ENCODE measurements at places on chromosomes 1 and 21.

DNA sequence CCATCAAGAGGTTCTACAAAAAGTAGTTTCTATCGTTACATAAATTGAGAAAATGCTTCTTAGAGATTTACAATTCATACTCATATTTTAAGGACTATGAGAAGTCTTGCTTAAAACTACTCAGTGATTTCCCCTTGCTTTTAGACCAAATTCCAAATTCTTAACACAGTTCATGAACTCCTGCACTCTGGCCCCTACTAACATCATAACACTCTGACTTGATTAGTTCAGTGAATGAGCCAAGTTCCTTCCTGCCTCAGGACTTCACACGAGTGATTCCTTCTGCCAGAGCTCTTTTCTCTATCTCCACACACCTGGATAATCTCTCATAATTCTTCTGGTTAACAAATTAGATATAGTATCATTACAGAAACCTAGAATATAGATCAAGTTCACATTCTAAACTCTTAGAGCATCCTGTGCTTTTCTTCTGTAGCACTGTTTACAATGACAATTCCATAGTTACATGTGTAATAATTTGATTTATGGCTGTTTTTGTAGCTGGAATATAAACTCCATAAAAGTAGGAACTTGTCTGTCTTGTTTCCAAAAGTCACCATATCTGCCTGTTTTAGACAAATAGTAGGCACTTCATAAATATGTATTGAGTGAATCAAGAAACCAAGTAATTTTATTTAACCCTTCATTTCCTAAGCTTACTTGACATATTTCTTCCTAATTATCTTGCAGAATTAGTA is 59.9 kb downstream of the NUF2 start:
- no peaks in the 10 kb centered on the region for H3K36me3 ChIP-seq
- ATAC-seq = no peak
- H3K27ac ChIP-seq = no peak overlapping the region
- H3K4me3 ChIP-seq = no peak overlapping the region
- H3K27me3 ChIP-seq = peaks cover 7% of the 10 kb centered on the region
- H3K4me1 ChIP-seq = no peaks in the 10 kb centered on the region

DNA sequence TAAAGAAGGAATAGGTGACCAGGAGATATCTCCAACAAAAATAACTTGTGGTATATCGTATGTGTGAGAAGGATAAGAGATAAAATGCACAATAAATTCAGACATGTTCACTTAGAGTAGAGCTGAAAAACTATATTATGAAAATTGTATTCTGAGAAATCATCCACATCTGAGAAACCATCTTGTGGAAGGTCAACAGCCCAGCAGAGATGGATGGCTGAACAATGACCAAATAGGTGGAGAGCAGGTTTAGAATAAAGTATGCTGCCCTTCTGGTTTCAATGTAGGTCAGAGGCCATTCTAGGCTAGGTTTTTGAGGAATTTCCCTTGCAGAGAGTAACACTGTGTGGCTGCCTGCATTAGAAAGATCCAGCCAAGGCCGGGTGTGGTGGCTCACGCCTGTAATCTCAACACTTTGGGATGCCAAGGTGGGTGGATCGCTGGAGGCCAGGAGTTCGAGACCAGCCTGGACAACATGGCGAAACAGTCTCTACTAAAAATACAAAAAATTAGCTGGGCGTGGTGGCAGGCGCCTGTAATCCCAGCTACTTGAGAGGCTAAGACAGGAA is 8.8 kb upstream of the UAP1 start:
- no peak overlapping the region for H3K4me3 ChIP-seq
- no peaks in the 10 kb centered on the region for H3K36me3 ChIP-seq
- H3K27ac ChIP-seq = no peak overlapping the region
- ATAC-seq = no peak

DNA sequence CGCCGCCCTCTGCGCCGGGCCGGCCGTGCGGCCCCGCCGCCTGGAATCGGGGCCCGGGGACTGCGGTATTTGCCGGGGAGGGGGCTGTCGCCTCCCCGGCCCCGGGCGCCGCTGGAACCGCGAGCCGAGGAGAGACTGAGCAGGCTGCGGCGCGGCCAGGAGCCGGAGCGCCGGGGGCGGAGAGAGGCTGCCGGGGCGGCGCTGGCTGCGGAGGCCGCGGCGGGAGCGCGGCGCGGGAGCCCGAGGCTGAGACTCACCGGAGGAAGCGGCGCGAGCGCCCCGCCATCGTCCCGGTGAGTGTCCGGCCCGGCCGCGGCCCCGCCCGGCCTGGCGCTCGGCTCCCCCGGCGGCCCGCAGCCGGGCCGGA is 746 bp downstream of the DYRK1A start:
- peak overlapping the region; percentile 99 for H3K27ac ChIP-seq
- H3K27me3 ChIP-seq = no peaks in the 10 kb centered on the region
- no peak overlapping the region for H3K4me3 ChIP-seq
- ATAC-seq = peak; percentile 0
- peaks cover 46% of the 10 kb centered on the region for H3K4me1 ChIP-seq

- no peaks in the 10 kb centered on the region for H3K36me3 ChIP-seq
- H3K4me3 ChIP-seq = no peak overlapping the region
- peaks cover 9% of the 10 kb centered on the region for H3K27me3 ChIP-seq
- no peak overlapping the region for H3K27ac ChIP-seq
Measured at GRCh38 chr1:66671455-66671854, 80.8 kb upstream of the DYNLT5 start.

GRCh38 chr1:167947733-167948132 is 10.9 kb upstream of the MPC2 start:
- no peak overlapping the region for H3K27ac ChIP-seq
- no peak overlapping the region for H3K4me3 ChIP-seq
- ATAC-seq = no peak
- H3K36me3 ChIP-seq = peaks cover 52% of the 10 kb centered on the region
- H3K27me3 ChIP-seq = no peaks in the 10 kb centered on the region

DNA sequence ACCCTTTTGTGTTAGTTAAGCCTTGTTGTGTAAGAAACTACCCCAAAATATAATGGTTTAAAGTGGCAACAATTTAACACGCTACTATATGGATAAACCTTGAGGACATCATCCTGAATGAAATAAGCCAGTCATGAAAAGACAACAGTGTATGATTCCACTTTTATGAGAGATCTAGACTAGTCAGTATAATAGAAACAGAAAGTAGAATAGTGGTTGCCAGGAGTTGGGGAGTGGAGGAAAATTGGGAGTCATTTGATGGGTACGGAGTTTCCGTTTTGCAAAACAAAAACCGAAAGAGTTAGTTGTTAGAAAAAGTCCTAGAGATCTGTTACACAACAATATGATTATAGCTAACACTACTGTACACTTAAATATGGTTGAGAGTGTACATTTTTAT is 16.0 kb upstream of the CHIA start:
- peaks cover 36% of the 10 kb centered on the region for H3K4me1 ChIP-seq
- H3K4me3 ChIP-seq = no peak overlapping the region
- peaks cover 6% of the 10 kb centered on the region for H3K36me3 ChIP-seq
- peaks cover 40% of the 10 kb centered on the region for H3K27me3 ChIP-seq
- H3K27ac ChIP-seq = no peak overlapping the region
- ATAC-seq = no peak

DNA sequence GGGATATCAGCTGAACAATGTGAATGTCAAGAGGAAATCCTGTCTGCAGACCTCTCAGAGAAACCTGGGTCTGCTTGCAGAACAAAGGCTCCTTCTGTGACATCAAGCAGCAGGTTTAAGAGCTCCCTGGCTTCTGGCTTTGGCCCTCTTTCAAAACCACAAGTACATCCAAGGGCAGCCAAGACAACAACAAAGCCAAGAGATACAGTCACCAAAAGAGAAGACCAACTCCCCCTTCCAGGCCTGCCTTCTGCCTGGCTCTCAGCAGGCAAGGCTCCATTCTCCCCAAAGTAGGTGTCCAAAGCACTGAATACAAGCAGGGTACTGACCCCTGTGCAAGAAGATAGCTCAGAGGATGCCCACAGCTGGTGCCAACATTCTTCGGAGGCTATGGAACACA is 11.5 kb downstream of the BCAR3 start:
- no peak for ATAC-seq
- peaks cover 16% of the 10 kb centered on the region for H3K4me1 ChIP-seq
- no peaks in the 10 kb centered on the region for H3K27me3 ChIP-seq
- H3K4me3 ChIP-seq = no peak overlapping the region

DNA sequence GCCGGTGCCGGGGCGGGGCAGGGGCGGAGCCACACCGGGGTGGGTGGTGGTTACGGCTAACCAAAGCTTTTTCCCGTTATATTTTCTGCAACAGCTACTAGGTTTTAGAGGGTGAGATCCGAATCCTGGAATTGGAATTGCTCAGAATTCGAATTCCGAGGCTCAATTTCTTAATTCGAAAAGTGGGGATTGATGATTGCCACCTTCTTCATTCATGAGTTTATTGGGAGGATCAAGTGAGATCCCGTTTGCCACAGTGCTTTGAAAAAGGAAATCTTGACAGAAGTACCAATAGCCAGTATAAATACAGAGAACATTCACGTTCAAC is 207 bp upstream of the SVBP start:
- ATAC-seq = no peak
- H3K4me1 ChIP-seq = peaks cover 22% of the 10 kb centered on the region
- H3K27ac ChIP-seq = peak overlapping the region; percentile 78
- no peaks in the 10 kb centered on the region for H3K27me3 ChIP-seq

- no peak for ATAC-seq
- H3K27ac ChIP-seq = no peak overlapping the region
- no peak overlapping the region for H3K4me3 ChIP-seq
- no peaks in the 10 kb centered on the region for H3K4me1 ChIP-seq
- H3K36me3 ChIP-seq = no peaks in the 10 kb centered on the region
Measured at GRCh38 chr1:239367196-239367810, 19.1 kb upstream of the CHRM3 start.

- ATAC-seq = no peak
- H3K27ac ChIP-seq = no peak overlapping the region
- H3K27me3 ChIP-seq = peaks cover 13% of the 10 kb centered on the region
- peaks cover 17% of the 10 kb centered on the region for H3K4me1 ChIP-seq
- no peaks in the 10 kb centered on the region for H3K36me3 ChIP-seq
Measured at GRCh38 chr21:38832664-38833063, 26.9 kb downstream of the ETS2 start.

- no peaks in the 10 kb centered on the region for H3K4me1 ChIP-seq
- H3K4me3 ChIP-seq = no peak overlapping the region
- H3K27ac ChIP-seq = no peak overlapping the region
- peaks cover 14% of the 10 kb centered on the region for H3K36me3 ChIP-seq
- peaks cover 10% of the 10 kb centered on the region for H3K27me3 ChIP-seq
Measured at GRCh38 chr1:65459397-65459768, 38.9 kb downstream of the LEPR start.

DNA sequence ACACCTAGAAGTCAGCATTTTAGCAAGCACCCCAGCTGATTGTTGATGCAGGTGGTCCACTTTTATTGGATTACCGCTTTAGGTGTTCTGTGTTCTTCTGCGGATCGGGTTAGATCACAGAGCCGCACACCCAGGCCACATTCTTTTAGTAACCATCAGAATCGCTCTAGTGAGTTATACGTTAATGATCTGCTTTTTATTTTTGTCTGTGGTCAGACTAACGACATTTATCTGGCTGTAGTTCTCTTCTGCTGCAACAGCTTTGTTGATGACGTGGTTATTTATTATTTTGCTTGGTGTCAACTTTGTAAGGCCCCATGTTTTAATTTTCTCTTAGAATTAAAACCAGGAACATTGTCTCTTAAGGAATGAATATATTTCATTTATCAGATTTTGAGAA is 18.2 kb downstream of the SCCPDH start:
- no peak overlapping the region for H3K27ac ChIP-seq
- peaks cover 64% of the 10 kb centered on the region for H3K36me3 ChIP-seq
- H3K4me1 ChIP-seq = no peaks in the 10 kb centered on the region
- H3K27me3 ChIP-seq = no peaks in the 10 kb centered on the region
- no peak for ATAC-seq
- no peak overlapping the region for H3K4me3 ChIP-seq

- no peaks in the 10 kb centered on the region for H3K36me3 ChIP-seq
- H3K27ac ChIP-seq = no peak overlapping the region
- no peak for ATAC-seq
Measured at GRCh38 chr1:67646145-67647035, 38.6 kb upstream of the GADD45A start.

All from stimulated activated memory B cell treated with anti-CD40 and anti-IgM and Interleukin-4, amounts not matched to agents 10 μg/mL and 1 μg/mL and 100 μg/mL, for 72 hours (primary cell).